ENCODE measurements at places on chromosomes 16 and 17. TPM values are rescaled to one million over a fixed set of nuclear protein-coding genes. Genes with fewer than 3 reads are reported as not detected.

GRCh38 chr16:86508947-86509758 lies 1.2 kb upstream of the FOXF1 start:
- no peak for DNase-seq

DNA sequence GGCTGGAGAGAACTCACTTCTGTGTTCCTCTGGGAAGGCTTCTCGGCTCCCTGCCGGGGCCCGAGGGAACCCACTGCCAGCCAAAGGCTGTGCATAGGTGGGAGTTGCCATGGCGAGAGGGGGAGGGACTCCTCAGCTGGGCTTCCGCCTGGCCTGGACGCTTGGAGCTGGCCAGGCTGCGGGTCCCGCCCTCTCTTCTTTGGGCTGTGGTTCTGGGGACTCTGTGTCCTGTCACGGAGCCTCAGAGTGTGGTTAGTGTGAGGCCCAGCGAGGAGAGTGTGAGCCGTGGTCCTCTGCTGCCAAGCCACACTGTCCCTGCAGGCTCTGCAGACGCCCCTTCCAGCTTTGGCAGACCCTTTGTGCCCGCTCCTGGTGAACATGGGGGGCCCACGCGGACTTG lies 123.1 kb downstream of the OR1D5 start:
- DNase-seq: no peak

GRCh38 chr16:57519796-57520360 lies 16.5 kb downstream of the CCDC102A start:
- no peak for DNase-seq

DNA sequence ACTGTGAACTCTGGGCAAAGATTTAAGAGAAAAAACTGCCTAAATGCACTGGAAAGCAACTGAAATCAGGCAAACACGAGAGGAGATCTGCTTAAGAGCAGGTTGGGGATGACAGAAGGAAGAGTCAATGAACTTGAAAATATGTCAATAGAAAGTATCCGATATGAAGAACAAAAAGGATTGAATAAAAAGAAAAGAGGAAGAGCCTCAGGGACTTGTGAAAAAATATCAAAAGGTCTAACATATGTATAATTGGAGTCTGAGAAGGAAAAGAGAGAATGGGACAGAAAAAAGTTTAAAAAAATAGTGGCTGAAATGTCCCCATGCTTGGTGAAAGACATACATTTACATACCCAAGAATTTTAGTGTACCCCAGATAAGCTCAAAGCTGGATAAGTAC lies 195.5 kb downstream of the COPRS start:
- no peak for DNase-seq

- DNase-seq: no peak
These were observed 2020.9 kb downstream of the TP53TG3F start for GRCh38 chr16:35480361-35480760.

DNA sequence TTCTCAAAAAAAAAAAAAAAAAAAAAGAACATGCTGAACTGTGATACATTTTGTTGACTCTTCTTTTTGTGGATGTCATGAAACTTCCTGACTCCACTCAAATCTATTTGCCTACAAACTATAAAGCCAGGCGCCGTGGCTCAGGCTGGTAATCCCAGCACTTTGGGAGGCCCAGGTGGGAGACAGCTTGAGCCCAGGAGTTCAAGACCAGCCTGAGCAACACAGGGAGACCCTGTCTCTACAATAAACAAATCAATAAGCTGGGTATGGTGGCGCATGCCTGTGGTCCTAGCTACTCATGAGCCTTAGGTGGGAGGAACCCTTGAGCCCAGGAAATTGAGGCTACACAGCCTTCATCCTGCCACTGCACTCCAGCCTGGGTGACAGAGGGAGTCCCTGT lies 1.5 kb upstream of the NT5C start:
- DNase-seq: no peak

The CTRB2 gene
- total RNA-seq: not detected

DNA sequence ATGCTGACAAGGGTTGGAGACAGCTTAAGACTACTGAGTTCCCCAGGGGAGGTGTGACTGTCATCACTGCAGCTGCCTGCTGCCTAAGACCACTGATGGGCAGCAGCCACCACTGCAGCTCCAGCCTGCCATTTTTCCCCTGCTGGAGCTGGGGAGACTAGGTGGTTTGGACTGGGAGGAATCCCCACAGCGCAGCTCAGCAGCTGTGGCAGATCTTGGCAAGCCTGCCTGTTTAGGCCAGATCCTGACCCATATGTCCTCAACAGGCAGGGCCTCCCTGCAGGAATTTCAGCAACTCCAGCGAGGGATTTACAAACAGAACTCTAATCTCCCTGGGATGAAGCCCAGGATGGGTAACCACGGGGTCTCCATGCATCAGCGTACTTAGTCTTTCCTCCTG lies 356.4 kb upstream of the TOM1L1 start:
- DNase-seq: no peak

All from left colon (tissue), 2 donors.